ENCODE measurements at places on chromosomes 13 and 19. TPM values are rescaled to one million over a fixed set of nuclear protein-coding genes. Genes with fewer than 3 reads are reported as not detected.

The DKKL1 gene
- total RNA-seq: 5.6 TPM

DNA sequence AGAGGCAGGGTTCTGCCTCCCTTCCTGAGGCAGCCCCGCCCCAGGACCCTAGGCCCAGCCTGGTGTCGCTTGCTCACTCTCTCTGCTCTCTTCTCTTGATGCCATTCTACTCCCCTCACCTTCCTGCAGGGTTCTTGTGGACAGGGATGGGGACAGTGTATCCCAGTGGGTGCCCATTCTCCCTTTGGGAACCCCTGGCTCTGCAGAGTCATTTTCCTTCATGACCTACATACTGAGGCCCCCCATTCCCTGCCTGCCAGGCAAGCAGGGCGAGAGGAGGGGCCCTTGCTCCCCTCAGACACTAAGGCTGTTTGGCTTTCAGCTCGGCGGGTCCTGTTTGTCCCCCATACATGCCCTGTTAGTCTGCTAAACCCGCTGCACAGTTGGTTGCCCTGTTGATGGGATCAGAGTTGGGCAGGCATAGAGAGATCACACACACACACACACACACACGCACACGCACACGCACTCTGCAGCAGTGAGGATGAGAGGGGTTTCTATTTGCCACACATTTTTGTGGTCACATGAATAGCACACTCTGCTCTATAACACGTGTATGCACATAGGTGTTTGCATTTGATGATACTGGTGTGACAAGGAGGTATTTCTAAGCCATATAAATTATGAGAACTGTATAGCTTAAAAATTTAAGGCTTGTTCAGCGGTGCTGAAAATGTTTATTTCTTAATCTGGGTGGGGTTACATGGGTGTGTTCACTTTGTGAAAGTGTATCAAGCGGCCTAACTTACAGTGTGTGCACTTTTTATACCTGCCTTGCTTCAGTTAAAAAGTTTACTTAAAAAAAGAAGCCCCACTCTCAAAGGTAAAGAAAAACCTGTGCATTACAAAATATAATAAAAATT is 20.3 kb downstream of the NFIX start:
- H3K27ac ChIP-seq: no peak overlapping the region
- peak; percentile 62 for DNase-seq
- H3K4me3 ChIP-seq: no peak overlapping the region
- peaks cover 100% of the 10 kb centered on the region for H3K27me3 ChIP-seq

The C13orf42 gene
- total RNA-seq: 0.96 TPM

DNA sequence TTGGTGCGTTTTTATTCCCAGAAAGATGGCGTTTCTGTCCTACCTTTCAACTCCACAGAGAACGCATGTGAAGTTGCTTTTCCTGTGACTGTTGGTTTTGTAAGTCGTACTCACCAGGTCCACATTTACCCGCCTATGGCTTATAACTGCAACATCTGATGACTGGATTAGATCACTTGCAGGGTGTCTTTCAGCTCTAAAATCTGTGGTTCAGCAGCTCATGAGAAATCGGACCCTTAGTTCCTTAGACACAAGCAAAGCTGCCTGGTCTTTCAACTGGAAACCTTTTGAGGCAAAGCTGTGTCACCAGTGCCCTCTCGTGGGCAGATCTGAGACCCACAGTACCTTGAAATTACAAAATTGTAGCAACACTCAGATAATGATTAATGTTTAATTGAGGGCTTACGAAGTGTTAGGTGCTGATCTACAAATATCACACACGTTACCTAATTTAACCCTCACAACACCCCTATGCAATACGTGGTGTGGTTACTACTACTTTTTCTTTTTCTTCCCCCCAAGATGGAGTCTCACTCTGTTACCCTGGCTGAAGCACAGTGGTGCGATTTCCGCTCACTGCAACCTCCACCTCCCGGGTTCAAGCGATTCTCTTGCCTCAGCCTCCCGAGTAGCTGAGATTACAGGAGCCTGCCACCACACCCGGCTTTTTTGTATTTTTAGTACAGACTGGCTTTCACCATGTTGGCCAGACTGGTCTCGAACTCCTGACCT is 65.4 kb downstream of the RUBCNL start:
- H3K36me3 ChIP-seq: no peaks in the 10 kb centered on the region
- no peaks in the 10 kb centered on the region for H3K27me3 ChIP-seq
- H3K27ac ChIP-seq: no peak overlapping the region
- no peaks in the 10 kb centered on the region for H3K4me1 ChIP-seq
- peak; percentile 73 for DNase-seq

The CASP14 gene
- total RNA-seq: not detected

The TEAD2 gene
- 193 TPM for total RNA-seq

- no peak overlapping the region for H3K4me3 ChIP-seq
- no peaks in the 10 kb centered on the region for H3K27me3 ChIP-seq
- no peaks in the 10 kb centered on the region for H3K4me1 ChIP-seq
- no peak for DNase-seq
- no peak overlapping the region for H3K27ac ChIP-seq
Observed at GRCh38 chr13:46039411-46040182, 12.9 kb downstream of the ZC3H13 start.
